ENCODE measurements at places on chromosomes 1 and 21.

DNA sequence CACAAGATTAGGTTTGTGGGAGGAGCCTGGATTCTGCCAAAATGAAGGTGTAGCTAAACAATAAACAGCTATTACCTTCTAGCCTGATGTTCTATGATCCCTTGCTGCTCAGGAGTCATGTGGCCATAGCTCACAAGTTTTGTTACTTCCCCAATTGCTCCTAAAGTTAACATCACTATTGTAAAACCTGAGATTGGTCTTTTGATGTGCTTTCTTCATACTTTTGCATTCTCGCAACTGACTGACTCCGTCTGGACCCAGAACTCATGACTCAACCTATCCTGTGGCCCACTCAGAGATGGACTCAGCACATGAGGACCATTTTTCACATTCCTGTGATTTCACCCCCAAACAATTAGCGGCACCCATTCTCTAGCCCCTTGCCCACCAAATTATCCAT lies 69.1 kb downstream of the PTGS2 start:
- no peak for DNase-seq

DNA sequence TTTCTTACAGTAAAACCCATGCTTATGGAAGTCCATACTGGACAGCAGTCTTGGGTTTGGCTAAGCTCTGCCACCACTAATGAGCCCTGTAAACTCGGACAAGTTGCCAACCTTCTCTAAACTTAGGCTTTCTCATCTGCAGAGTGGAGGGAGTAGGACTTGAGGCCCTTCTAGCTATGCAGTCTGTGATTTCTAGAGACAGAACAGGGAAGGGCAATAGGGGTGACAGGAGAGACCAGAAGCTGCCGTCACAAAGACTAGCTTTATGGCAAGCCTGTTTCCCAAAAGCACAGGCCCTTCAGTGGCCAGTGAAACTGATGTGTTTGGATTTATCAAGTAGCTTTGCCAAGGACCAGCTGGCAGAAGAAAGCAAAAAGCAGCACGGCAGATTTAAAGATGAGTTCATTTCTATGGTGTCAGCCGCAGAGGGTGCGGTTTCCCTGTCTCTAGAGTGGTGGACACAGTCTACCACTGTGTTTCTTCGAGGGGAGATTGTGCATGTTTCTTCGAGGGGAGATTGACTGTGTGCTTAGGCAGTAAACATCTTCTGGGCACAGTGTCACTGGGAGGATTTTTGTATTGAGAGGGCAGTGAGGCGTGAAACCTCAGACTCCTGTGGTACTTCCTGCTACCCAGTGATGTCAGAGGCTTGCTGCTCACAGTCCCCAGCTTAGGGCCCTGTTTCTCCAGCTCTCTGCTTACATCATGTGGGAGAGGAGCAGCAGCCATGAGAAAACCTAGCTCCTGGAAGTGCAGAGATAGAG lies 119.0 kb downstream of the ROR1 start:
- no peak for DNase-seq

DNA sequence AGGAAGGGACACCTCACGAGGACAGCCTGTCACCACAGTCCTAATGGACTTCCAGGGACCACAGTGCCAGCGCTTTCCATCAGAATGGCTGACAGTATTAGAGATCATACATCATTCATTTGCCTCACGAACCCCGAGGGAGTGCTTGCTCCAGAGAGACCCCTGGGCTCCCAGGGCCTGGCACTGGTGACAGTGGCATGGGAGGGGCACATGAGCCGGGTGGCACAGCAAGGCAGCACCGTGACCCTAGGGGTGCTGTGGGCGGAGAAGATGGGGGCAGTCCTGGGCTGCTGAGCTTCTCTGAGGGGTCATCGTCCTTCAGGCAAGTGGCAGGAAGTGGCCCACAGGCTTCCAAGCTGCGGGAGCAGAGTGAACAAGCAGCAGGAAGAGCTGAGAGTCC lies 16.4 kb upstream of the TSPEAR start:
- no peak for DNase-seq

- DNase-seq: no peak
Measured at GRCh38 chr1:178504286-178504685, 7.5 kb upstream of the CLEC20A start.

- DNase-seq: peak; percentile 87
Measured at GRCh38 chr1:110003747-110004428, 19.3 kb downstream of the AHCYL1 start.

DNA sequence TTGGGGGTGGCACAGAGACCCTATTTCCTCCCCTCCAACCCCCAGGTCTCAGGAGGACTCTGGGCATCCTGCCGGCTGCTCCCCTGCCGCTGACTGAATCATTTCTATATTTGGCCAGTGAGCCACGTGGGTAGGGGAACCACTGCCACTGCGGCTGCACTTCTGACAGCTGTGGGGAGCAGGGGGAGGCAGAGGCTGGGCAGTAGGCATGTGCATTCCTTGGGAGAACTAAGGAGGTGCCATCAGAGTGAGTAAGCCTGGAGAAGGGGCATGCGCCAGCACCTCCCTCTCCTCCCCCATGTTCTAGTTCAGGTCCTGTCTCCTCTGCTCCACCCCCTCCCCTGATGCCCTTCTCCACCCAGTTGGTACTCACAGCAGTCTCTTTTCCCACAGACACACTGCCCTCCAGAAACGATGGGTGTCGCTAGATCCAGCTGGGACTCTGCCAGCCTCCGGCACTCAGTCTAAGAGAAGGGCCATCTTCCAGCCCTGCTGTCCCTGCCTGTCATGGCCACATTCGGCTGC lies 12.0 kb downstream of the PPFIA4 start:
- DNase-seq: no peak

DNA sequence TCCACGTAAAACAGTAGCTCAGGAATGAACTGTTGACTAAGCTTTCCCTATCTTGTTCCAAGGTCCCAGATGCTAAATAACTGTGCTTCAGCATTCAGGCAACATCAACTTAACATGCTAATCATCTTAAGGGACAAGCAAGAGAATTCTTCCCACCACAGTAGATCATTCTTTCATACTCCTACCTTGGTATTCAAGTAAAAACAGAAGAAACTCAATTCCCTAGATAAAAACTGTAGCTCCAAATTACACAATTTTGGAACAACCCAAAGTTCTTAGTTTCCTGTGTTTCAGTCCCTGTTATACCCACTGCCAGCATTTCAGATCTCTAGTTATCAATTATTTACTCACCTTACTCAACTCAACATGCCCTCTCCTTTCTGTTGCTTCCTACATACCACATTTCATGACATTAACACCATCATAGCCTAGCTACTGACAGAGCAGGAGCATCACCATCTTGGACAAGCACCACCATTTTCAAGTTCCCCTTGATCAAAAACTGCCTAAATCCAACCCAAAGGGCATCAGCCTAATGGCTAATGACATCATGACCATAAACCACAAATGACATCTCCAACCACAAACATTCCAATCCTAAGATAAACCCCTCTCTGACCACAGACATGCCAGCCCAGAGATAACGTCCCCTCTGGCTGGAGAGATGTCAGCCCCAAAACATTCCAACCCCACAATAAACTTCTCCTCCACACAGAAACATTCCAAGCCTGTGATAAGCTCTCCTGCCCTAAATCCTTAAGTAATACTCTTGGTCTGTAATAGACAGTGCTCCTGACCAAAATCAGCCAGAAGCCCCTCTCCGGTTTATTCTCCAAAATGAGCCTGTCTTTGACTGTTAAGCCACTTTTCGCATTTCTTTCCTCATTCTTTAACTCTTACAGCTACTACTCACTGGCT lies 191.2 kb downstream of the RERE start:
- peak; percentile 55 for DNase-seq

DNA sequence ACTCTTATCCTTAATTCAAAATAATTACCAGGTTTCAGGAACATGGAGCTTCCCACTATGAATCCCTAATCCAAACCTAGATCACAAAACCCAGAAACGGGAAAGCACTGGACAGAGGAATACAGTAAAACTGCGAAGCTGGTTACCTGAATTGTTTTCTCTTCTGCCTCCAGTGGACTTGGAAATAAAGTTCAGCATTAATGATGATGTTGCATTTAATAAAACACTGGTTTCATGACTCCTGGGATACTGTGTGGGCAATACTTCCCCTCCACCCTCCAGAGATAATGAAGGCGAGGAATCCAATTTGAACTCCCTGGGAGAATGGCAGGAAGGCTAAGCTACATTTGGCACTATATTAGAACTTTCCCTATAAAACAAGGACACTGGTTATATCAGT lies 65.1 kb downstream of the WLS start:
- no peak for DNase-seq

GRCh38 chr1:236107121-236107907 lies 35.0 kb upstream of the GPR137B start:
- no peak for DNase-seq

DNA sequence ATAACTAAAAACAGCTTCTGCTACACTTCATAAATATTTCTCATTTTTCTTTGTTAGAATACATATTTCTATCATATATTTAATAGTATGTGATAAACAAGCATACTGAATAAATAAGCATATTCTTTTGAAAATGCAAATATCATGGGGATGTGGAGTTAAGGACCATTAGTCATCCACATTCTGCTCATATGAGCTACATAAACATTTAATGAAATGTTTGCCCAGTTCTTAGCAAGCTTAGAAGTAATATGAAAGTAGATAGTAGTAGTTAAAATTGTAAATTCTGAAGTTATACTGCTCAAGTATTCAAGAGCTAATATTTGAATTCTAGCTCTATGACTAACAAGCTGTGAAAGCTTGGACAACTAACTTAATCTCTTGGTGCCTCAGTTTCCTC lies 10.1 kb upstream of the GORAB start:
- no peak for DNase-seq

DNA sequence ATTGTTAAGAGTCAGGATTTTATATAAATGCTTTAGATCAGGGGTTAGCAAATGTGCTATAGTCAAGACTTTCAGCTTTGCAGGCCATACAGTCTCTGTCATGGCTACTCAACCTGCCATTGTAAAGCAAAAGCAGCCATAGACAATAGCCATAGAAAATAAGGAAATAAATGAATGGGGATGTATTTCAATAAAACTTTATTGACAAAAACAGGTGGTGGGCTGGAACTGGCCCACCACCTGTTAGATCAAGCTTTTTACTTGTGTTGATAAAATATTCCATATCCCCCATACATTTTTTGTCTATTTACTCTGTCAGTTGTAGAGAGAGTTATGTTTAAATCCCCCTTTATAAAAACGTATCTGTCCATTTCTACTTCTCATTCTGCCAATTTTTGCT lies 98.9 kb downstream of the HIVEP3 start:
- no peak for DNase-seq

GRCh38 chr1:15918962-15919715 lies 56.8 kb downstream of the ZBTB17 start:
- DNase-seq: peak; percentile 38

GRCh38 chr1:230975636-230976035 lies 3.0 kb downstream of the TTC13 start:
- no peak for DNase-seq

GRCh38 chr1:178942285-178943198 lies 71.7 kb upstream of the ANGPTL1 start:
- no peak for DNase-seq

- DNase-seq: no peak
Measured at GRCh38 chr1:3466366-3467075, 12.1 kb downstream of the ARHGEF16 start.
